OCI-LY7 (cell line): ENCODE measurements at places on chromosomes 11 and 22. TPM values are rescaled to one million over a fixed set of nuclear protein-coding genes. Genes with fewer than 3 reads are reported as not detected.
A peak's percentile ranks its signal among the peaks of the same experiment; 100 is the strongest.

Gene SYT12
- total RNA-seq = 0.72 and 0.87 TPM in 2 replicates

Gene OR8G5
- total RNA-seq = not detected in 2 replicates

GRCh38 chr11:122789907-122790306, 48.4 kb upstream of the CRTAM start:
- no peak for DNase-seq

DNA sequence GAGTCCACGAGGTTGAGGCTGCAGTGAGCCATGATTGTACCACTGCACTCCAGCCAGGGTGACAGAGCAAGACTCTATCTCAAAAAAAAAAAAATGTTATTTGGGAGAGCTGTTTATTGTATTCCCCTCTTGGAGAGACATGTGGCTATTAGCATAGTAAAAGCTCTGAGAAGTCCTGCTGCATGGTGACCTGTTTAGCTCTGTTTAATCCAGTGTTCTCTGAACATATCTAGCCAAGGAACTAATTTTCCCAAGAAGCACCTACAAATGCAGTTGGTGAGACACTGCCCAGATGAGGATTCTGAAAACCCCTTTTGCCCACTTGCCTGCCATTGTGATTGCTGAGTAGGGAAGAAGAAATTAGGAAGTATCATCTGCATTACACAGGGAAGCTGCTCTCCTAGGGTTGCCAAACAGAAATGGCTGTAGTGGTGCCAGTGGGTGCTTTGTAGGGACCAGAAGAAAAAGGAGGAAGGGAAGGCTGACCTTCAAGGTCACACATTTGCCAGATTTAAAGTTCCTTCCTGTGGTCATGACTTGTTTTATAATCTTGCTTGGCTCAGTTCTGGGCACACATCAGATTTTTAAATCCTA, 15.7 kb downstream of the TIMP3 start:
- DNase-seq = no peak

GRCh38 chr22:26845021-26845743, 187.8 kb downstream of the MIAT start:
- no peak for DNase-seq

Gene CBY1
- total RNA-seq = 12.8 and 15.1 TPM in 2 replicates

Gene CALCB
- total RNA-seq = not detected in 2 replicates

GRCh38 chr22:50318698-50319411, 8.0 kb downstream of the DENND6B start:
- DNase-seq = peak; percentile 93

GRCh38 chr11:78072455-78072854, 7.2 kb downstream of the NDUFC2 start:
- no peak for DNase-seq

Gene OR10G7
- total RNA-seq = not detected in 2 replicates

DNA sequence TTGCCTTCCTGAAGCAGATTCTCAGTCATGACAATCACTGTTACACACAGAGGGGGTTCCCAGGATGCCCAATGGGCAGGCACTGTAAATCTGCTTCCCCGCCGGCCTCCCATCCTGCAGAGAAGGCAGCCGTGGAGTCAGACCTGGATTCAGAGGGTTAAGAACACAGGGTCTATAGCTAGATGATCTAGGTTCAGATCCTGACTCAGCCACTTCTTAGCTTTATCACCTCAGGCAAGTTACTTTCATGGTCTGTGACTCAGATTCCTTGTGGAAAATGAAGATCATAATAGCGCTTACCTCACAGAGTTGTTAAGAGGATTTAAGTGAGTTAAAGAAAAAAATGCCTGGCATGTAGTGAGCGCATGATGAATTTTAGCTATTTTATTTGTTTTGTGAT, 95.9 kb downstream of the TIMP3 start:
- no peak for DNase-seq

Gene APOA4
- not detected in 2 replicates for total RNA-seq

Gene BDNF
- not detected in 2 replicates for total RNA-seq

DNA sequence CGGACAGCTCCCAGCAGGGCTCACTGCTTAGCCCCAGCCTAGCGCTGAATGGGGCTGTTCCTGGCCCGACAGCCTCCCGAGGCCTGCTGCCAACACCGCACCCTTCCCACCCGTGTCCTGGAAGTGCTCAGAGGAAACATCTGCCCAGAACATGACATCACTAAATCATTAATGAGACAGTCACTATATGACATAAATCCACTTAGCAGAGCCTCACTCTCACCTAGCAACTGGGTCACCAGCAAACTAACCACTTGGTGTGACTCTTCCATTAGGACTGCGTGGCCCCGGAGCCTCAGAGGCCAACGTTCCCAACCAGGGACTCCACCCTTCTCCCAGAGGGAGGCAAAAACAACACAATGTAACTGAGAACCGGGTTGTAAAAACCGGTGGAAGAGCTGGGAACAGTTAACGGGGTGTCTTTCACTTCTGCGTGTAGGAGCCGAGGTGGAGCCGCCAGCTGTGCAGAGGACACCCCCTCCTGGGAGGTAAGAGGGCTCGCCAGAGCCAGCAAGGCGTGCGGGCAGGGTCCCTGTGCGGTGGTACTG, 21.4 kb upstream of the PACSIN2 start:
- DNase-seq = no peak

DNA sequence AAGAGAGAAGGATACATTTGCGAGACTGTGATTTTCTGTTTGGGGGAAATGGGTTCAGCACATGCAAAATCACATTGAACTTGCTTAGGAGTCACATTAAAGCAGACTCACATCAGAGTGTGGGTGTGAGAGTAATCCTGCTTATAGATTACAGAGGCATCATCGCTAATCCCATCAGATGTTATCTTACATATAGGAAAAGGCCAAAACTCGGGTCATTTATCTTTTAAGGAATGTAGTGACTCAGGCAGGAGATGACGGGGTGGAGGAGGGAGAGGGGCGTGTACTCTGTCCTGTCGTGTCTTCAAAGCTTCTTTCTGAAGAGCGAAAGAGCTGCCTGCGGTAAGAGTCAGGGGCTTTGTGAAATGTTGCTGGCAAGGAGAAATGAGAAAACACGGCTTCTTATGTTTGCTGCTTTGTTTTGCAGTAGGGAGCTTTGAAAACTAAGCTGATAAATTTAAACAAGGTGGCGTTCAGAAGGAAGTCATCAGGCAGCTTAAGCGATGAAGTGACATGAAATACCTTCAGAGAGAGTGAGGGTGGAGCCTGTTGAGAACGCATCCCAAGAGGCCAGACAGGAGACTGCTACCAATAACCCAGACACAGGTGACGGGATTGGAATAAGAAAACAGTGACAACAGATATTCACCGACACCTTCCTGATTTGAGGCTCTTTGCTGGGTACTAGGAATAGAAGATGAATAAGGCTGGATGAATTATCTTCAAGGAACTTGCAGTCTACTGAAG, 2.2 kb upstream of the C11orf16 start:
- no peak for DNase-seq

Gene CALCA
- total RNA-seq = not detected in 2 replicates

GRCh38 chr22:35023692-35024363, 42.1 kb upstream of the ISX start:
- peak; percentile 58 for DNase-seq

- no peak for DNase-seq
Observed at GRCh38 chr22:37220543-37220981, 8.3 kb upstream of the SSTR3 start.

DNA sequence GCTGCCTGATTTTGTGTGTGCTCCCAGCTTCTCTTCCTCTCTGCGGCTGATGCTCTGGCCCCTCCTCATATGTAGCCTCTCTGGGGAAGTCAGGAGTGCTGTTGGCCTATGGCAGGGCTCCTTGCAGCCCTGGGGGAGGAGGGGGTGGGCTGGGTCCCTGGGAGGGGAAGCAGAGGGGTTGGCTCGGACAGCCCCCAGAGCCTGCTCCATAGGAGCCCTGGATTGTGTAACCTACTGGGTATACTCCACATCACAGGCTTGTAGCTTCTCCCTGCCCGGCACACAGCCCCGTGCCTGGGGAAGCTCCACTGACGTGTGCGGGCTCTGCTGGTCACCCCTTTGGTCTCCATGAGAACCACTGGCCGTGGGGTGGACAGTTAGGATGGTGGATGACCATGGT, 113.8 kb downstream of the ST3GAL4 start:
- no peak for DNase-seq

- no peak for DNase-seq
Observed at GRCh38 chr11:71083105-71083504, 169.3 kb downstream of the SHANK2 start.

DNA sequence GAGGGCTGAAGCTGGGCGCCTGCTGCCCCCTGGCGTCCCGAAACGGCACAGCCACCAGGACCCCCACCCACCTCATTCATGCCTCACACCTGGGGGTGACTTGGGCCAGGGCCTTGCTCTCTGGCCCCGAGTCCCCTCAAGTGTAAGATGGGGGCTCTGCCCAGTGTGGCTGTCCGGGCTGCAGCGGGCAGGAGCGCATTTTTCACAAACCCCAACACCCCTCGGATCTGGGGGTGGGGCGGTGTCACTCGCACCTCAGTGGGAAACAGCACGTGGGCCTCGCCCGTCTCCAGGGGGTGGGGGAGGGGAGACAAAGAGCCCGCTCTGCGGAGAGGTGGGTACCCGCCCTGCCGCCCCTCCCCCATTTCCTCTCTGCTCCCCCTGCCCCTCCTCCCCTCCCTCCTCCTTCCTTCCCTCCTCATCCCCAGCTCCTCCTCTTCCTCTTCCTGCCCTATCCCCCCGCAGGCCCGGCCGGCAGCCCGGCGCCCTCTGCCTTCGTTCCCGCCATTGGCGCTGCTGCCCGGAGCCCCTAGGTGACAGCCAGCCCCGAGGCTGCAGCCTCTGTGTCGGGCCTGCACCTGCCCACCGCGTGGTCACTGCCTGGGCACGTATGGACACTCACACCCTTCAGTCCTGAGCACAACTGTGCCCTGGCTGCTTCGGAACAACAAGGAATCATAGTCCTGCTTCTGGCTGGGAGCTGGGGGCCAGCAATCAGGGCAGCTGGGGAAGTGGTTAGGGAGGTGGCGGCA, 6.8 kb upstream of the CDKN1C start:
- peak; percentile 71 for DNase-seq

DNA sequence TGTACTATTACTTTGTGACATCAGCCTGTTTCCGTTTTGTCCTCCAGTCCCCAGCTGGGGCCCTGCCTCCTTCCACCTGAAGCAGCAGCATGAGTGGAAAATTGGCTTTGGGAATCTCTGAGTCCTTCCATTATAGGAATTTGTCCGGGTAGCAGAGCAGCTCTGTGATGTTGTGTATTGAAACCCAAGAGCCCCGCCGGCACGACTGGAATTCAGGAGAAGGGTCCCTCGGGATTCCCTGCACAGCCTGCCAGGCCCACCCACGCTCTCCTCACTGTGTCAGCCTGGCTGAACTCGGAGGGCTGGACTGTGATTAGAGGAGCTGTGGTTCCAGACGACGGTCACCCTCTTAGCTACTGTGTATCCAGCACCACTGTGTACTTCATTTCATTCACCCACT, 18.8 kb upstream of the TSPAN18 start:
- DNase-seq = no peak

Gene SPA17
- 5.1 and 5.5 TPM in 2 replicates for total RNA-seq

Gene APOBEC3C
- total RNA-seq = 74.0 and 82.6 TPM in 2 replicates

DNA sequence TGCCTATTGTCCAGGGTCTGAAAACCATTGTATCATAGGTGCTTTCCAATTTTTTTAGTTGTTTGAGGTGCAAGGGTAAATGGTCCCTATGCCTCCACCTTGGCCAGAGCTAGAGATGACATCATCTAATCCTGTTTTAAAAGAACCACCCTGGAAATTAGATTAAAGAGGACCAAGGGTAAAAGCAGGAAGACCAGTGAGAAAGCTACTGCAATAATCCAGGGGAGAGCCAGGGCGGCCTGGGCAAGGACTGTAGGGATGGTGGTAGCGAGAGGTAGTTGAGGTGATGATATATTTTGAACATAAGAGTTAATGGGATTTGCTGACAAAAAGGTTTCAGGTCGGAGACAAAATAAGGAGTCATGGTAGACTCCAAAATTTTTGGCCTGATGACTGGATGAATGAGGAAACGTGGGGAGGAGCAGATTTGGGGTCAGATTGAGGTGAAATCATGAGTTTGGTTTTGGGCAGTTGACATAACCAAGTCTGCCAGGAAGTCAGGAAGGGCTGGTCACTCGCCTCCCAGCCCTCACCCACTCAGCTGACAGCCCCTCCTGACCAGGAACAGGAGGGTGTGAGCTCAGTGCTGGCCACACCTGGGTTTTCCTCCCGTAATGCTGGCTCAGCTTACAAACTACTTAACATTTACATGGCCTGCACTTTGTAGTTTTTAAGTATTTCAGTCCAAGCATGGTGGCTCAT, 23.0 kb downstream of the SCN4B start:
- DNase-seq = no peak

Gene IFITM10
- total RNA-seq = 0.30 and 1.2 TPM in 2 replicates

DNA sequence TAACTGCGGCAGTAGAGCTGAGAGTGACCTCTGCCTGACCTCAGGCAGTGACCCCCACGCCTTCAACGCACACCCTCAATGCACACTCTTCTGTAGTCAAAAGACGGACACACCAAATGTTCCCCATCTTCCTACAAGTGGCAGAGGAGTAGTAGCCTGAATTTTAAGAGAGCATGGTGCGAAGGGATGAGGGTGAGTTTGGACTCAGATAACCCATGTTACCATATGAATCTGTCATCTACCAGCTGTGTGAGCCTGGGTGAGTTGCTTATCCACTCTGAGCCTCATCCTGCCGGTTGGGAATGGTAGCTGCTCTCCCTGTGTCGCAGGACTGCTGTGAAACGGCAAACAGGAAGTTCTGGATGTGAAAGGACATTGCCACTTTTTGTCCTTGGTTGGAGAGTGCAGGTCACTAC, 20.6 kb upstream of the ROBO3 start:
- DNase-seq = no peak
